ENCODE measurements at places on chromosomes 2 and 18.
A peak's percentile ranks its signal among the peaks of the same experiment; 100 is the strongest.

DNA sequence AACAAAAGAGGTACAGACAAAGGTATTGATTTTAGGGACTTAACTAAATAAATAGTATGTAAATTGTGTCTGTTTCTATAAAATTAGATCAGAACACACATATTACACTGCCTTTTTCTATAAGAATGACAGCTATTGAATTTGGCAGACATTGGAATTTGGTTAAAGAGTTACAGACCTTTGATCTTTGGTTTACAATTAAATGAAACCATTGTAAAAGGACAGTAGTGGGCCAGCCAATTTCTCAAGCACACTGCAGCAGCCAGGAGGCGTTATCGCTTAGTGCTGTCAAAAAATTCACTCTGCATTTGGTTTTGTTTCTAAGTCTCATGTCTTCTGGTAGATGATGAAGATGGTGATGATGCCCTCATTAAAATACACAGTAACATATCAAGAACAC is 175.9 kb downstream of the NR4A2 start:
- DNase-seq, result no peak

- peak; percentile 89 for DNase-seq
These were observed 29.2 kb upstream of the PPP4R1 start for GRCh38 chr18:9643549-9643948.

GRCh38 chr2:174581491-174581890 is 16.1 kb downstream of the WIPF1 start:
- no peak for DNase-seq

- DNase-seq, result no peak
These were observed 12.2 kb upstream of the CAB39 start for GRCh38 chr2:230700447-230700846.

DNA sequence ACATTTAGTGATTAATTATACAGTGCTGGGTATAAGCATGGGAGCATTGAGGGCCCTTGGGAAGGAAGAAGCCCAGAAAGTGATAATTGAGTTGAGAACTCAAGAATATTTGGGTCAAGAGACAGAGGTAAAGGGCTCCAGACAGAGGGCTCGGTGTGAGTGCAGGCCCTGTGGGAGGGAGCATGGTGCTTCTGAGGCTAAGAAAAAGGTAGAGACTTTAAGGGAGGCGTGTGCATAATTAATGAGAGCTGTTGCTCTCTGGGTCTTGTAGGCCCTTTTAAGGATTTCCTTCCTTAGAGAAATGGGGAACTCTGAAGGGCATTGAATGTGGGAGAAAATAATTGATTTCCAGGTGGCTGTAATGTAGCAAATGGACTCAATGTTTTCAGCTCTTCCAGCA is 735.0 kb upstream of the POU3F3 start:
- DNase-seq, result no peak

Data from AG04450 (cell line).